ENCODE measurements at places on chromosomes 3 and 15. TPM values are rescaled to one million over a fixed set of nuclear protein-coding genes. Genes with fewer than 3 reads are reported as not detected.

- DNase-seq: no peak
Measured at GRCh38 chr3:46348823-46349482, 5.0 kb upstream of the CCR2 start.

DNA sequence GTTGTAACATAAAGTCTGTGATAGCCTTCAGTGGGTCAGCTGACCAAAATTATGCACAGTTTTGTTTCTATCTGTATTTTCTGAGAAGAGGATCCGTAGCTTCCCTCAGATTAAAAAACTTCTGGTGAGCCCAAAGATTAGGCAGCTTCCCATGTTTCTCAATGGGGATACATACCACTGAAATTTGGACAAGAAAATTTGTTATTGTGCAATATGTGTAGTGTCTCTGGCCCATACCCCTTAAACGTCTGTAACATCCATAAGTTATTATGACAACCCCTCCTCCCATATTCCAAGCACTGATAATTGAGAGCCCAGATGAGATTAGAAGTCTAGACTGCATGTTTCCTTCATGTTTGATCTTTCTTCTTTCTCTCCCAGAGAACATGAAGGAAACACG is 1.9 kb upstream of the MITF start:
- DNase-seq: no peak

- no peak for DNase-seq
Measured at GRCh38 chr3:23079976-23080375, 123.2 kb upstream of the UBE2E2 start.

GRCh38 chr3:182725372-182726251 is 67.7 kb upstream of the ATP11B start:
- DNase-seq: no peak

DNA sequence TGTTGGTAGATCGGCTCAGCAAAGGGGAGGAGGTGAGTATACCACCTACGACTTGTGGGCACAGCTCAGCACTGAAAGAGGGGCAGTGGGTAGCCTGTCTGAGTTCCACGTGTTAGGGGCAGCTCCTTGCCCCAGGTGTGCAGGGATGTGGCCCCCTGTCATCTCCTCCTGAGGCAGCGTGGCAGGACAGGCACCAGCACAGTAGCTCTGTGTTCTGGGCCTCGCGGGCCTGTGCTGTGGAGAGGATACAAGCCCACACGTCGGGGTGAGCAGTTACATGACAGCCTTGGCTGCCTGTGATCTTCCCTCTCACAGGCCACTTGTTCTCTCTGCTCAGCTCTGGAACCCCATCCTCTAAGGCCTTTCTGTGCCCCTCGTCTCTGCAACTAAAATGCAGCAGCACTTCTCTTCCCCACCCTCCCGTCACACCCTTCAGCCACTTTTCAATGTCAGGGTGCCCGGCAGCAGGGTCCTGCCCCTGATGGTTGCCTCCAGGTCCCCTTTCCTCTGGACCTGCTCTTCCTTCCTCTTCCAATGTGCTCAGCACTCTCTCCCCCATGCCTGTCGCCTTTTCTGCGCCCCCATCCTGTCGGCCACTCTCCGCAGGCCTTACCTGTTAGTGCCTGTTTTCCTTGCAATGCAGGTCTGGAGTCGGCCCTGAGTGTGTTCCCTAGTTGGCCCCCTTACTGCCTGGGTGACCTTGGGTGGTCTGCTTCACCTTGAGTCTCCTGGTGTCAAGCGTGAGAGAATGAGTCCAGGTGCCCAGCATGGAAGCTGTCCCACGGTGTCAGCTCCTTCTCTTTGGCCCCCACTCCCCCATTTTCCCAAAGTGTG is 18.2 kb upstream of the CPNE9 start:
- no peak for DNase-seq

- no peak for DNase-seq
Measured at GRCh38 chr3:105459566-105460290, 93.0 kb downstream of the ALCAM start.

GRCh38 chr3:140298569-140299070 is 363.6 kb downstream of the CLSTN2 start:
- DNase-seq: no peak

DNA sequence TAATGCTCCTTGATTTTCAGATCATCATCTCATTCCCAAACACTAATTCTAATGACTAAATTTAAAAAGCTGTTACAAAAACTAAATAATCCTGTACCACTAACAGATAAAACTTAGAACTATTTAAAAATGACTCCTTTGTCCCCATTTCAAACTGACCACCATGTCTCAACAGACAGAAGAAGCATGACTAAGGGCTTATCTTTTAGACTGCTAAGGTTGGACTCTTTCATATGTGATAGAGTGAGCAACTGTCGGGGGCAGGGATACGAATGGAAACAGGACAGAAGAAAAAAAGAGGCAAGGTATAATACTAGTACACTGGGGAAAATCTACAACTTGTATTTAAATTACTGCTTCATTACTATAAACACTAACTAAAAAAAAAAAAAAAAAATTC is 23.3 kb downstream of the SNX4 start:
- DNase-seq: no peak

DNA sequence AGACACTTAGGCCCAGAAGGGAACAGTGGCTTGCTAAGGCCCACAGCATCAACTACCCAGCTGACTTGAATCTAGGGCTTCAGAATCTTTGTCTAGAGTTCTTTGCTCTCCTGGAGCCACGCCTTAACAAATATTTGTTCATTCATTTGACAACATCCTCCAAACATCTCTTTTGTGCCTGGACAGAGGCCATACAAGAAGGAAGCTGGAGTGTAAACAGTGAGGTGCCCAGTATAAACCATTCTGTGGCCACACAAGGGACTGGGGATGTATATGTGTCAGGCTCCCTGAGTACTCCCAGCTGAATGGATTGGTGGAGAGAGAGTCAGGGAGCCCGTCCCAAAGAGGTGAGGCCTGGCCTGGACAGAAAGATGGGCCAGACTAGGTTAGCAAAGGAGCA is 3.4 kb downstream of the CIB2 start:
- no peak for DNase-seq

Gene ITPKA
- not detected for total RNA-seq

Gene SEMA6D
- total RNA-seq: 4.0 TPM

Gene KNG1
- not detected for total RNA-seq
